Small intestine (tissue), 16 donors: ENCODE measurements at places on chromosomes 13 and 19.

GRCh38 chr19:13284929-13285928 lies 135.0 kb downstream of the IER2 start:
- no peak for DNase-seq

DNA sequence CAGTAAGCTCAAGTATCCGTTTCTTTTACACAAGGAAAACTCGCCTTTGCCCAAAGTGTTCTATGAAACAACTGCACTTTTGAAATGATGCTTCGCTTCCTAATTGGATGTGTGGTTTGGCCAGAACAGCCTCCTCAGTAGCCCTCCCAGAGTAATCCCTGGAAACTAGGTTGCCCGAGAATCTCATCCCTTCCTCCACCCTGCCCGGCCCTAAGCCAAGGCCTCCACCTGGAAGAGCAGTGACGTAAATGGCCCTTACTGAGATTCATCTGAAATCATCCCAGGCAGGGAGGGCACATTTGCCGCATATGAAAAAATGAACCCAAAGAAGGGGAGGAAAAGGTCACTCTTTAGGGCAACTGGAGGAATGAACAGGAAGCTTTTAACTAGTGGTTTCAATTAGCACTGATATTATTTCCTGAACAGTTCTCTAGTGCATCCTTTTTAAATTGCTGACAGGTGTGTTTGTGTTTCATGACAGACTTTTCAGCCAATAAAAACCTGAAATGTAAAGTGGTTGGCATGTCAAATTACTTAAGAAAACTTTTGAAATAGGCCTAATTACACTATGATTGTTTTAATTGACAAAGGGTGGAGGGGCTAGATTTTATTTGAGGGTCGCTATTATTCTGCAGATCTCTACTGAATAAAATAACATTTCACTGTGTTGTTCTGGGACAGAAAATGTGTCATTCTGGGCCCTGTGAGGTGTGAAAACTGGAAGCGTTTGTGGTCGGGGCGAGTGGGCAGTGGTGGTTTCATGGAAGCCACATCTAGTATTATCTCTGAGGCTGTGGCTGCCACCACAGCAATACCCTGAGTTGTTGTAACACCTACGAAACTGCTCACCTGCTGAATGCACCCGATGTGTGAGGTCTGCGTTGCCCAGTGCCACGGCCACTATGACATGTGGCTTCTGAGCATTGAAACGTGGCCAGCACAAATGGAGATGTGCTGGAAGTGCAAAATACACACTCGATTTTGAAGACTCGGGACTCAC lies 112.1 kb downstream of the ZIC5 start:
- DNase-seq: no peak

DNA sequence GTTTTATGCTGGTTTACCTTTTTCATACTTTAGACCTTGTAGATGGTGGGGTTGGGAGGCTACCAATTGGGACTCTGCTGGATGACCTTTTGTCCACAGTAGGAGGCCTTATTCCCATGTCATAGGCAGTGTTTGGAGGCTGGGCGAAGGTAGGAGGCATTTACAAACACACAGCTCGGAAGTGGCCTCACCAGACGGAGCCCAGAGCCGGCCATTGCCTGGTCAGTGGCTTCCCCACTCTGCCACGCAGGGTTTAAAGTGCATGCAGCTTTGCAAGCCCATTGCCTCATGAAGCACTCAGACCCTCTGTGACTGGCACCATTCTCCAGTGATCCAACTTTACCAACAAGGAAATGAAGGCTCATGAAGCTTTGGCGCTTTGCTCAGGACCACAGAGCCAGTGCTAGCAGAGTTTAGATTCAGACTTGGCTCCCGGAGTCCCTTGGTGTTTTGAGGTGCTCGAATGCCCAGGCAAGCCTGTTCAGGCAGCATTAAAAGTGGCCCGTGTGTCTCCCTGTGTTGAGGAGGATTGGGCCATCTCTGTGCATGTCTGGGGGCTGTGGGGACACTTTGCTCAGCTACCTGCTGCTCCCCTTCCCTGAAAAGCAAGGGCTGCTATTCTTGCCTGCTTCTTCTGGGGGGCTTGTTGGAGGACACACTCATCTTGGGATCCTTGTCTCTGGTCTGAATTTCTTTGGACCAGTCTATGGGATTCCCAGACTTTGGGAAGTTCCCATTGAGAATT lies 148.7 kb downstream of the ZNF536 start:
- no peak for DNase-seq

- peak; percentile 41 for DNase-seq
These were observed 28.1 kb upstream of the GTF3A start for GRCh38 chr13:27396252-27396846.

DNA sequence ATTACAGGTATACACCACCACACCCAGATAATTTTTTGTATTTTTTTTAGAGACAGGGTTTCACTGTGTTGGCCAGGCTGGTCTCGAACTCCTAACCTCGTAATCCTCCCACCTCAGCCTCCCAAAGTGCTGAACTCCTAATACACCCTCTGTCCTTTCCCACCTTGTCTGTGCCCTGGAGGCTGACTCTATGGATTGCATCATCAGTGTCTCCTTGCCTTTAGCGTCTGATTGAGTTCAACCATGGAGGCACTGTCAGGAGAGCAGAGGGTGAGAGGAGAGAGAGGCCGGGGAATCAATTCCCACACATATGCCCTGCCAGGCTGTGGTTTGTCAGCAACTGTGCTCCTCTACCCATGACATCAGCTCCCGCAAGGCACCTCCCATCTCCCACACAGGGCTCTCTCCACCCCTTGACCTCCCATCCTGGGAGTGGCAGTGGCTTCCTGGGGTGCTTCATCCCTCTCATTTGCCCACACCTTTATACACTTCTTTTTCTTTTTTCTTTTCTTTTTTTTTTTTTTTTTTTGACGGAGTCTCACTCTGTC lies 12.6 kb upstream of the LILRB4 start:
- no peak for DNase-seq

- no peak for DNase-seq
These were observed 20.1 kb upstream of the DOCK9 start for GRCh38 chr13:98997738-98998641.

DNA sequence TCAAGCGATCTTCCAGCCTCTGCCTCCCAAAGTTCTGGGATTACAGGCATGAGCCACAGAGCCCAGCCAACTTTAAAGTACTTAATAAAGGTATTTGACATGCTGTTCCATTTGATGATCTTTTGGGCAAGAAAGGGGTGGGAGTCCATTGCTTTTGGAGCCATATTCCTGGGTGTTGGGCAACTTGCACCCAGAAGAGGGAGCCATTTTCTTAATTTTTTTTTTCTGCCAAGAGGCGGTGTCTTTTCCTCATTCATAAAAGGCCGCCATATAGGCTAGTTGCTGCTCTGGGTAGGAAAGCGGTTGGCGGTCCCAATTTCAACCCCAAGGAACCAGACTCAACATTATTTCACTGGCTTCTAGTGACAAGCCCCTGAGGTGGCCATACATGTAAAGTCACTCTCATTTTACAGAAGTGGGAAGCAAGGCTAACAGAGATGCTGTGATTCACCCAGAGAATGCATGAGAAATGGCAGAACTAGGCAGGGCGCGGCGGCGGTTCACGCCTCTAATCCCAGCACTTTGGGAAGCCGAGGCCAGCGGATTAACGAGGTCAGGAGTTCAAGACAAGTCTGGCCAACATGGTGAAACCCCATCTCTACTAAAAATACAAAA lies 139.6 kb downstream of the CACNA1A start:
- no peak for DNase-seq

GRCh38 chr13:31374682-31375081 lies 174.9 kb downstream of the B3GLCT start:
- no peak for DNase-seq

- DNase-seq: no peak
These were observed 11.3 kb upstream of the UBL3 start for GRCh38 chr13:29861694-29862110.

GRCh38 chr19:13428352-13428751 lies 77.9 kb downstream of the CACNA1A start:
- peak; percentile 2 for DNase-seq

DNA sequence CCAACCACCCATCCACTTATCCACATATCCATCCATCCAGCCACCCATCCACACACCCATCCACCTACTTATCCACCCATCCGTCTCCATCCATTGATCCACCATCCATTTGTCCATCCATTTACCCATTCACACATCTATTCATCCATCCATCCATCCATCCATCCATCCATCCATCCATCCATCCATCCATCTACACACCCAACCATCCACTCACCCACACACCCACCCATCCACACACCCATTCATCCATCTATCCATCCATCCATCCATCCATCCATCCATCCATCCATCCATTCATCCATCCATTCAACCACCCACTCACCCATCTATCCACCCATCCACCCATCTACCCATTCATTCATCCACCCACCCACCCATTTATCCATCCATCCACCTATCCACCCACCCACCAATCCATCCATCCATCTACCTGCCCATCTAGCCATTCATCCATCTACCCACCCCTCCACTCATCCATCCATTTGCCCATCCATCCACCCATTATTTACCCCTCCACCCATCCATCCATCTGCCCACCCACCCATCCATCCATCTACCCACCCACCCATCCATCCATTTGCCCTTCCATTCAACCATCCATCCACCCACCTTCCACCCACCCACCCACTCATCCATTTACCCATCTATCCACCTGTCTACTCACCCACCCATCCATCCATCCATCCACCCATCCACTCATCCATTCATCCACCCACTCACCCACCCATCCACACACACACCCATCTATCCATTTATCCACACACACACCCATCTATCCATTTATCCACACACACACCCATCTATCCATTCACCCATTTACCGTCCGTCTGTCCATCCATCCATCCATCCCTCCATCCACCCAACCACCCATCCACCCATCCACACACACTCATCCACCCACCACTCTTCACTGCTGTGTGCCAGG lies 2.5 kb upstream of the TMPRSS9 start:
- no peak for DNase-seq

DNA sequence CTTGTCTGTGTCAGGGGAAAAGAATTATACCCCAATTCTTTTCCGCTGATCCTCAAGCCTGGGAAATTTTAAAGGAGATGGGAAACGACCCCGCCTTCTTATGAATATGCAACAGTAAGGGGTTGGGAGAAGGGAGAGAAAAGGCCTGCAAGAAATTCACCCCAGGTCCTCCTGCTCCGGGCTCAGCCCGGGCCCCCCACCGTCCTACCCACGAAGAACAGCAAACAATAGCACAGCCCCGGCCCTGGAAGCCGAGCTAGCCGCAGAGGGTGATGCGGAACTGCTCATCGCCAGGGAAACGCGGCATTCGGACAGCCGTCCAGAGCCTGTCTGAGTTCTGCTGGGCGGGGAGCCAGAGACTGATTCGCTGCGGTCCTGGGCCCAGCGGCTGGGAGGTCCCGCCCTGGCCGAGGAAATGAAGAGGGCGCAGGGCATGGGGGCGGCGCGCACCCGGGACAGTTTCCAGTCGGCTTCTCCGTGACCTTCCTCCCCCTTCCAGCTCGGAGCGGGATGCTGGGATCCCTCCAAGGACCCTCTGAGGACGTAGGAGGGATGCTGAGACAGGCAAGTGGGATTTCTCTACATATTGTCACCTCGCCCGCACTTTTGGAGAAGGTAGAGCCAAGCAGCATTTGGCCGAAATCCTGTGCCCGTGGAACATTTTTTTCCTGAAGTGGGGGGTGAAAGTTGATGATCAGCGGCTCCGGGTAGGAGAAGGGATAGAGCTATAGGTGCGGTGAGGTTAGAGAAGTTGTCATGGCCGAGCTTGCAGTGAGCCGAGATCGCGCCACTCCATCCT lies 82.3 kb upstream of the C1QTNF9B start:
- DNase-seq: no peak

GRCh38 chr13:87674247-87674738 lies 3.1 kb downstream of the SLITRK5 start:
- DNase-seq: no peak

DNA sequence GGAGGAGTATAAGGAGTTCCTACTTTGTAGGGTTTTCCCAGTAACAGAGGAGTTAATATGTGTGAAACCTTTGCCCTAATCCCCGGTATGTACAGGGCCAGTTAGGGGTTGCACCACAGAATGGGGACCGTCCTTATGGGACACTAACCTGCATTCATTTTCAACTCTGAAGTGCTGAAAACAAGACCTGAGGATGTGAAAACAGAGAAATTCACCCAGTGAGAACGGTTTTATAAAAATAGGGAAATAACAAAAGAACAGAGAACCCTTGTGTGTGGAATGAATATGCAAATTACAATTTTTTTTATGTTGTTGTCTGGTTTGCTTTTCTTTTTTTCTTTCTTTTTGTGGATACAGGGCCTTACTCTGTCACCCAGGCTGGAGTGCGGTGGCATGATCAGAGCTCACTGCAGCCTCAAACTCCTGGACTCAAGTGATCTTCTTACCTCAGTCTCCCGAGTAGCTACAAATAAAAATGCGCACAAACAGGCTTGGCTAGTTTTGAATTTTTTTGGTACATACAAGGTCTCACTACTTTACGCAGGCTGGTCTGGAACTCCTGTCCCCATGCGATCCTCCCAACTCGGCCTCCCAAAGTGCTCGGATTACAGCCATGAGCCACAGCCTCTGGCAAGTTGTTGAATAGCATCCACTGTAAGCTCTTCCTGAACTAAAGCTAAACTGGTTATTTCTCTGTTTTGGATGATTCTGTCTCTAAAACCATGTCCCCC lies 10.6 kb downstream of the CLC start:
- no peak for DNase-seq

DNA sequence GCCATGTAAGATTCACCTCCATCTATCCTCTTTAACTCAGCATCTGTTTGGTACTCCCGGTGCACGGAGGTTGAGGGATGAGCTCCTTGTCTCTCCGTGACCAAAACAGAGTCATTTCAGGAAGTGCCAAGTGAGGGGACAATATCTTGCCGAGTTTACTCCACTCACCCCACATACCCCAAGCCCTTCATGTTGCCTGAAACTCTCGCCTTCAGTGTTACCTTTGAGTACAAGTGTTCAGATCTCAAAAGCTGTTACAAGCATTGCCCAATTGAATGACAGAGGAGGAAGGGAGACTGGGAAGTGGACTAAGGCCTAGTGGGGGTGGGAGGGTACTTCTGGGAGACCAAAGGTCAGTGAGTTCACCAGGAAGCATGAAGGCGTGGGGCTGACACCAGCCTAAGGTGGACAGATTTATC lies 6.0 kb upstream of the SIGLEC12 start:
- DNase-seq: peak; percentile 67

DNA sequence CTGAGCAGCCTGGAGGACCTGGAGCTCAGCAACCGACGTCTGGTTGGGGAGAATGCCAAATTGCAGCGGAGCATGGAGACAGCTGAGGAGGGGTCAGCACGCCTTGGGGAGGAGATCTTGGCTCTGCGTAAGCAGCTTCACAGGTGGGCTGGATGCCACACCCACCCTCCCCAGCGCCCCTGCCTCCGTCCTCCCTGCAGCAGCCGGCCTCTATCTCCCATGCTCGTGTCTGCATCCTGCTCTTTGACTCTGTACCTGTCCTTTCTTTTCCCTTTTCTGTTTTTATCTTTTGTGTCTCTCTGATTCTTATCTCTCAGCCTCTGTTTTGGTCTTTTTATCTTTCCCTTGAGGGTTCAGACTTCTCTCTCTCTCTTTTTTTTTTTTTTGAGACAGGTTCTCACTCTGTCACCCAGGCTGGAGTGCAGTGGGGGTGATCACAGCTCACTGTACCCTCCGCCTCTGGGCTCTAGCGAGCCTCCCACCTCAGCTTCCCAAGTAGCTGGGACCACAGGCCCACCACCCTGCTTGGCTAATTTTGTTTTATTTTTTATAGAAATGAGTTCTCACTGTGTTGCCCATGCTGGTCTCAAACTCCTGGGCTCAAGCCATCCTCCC lies 10.1 kb downstream of the KASH5 start:
- no peak for DNase-seq
